Panc1 (cell line): ENCODE measurements at places on chromosomes 3 and 15. TPM values are rescaled to one million over a fixed set of nuclear protein-coding genes. Genes with fewer than 3 reads are reported as not detected.

ADAMTS17 gene
- total RNA-seq, result 1.6 TPM

LXN gene
- total RNA-seq, result 301 TPM

SLC12A1 gene
- not detected for total RNA-seq

ARMC8 gene
- 56.0 TPM for total RNA-seq

CCR1 gene
- total RNA-seq, result not detected

PLSCR5 gene
- not detected for total RNA-seq

GRCh38 chr3:77605308-77605707 is 565.4 kb downstream of the ROBO2 start:
- no peak for DNase-seq
- no peaks in the 10 kb centered on the region for H3K4me1 ChIP-seq
- H3K36me3 ChIP-seq, result no peaks in the 10 kb centered on the region
- no peak overlapping the region for H3K27ac ChIP-seq
- no peaks in the 10 kb centered on the region for H3K27me3 ChIP-seq

DNA sequence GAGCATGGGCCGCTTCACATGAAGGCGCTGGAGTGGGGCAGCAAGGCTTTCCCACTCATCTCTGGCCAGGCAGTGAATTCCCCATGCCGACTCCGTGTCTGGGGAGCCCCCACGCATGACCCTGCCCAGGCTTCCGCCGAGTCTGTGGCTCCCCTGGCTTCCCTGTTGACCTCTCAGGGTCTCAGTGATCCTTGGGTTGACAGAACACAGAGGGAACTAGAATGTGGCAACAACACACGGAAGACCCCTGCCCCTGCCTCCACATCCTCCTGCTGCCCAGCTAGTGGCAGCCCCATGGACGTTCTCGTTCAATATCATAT is 61.3 kb downstream of the ATP2B2 start:
- H3K4me3 ChIP-seq, result no peak overlapping the region
- H3K27me3 ChIP-seq, result no peaks in the 10 kb centered on the region; the same call in 1 of the 2 replicates
- H3K36me3 ChIP-seq, result no peaks in the 10 kb centered on the region
- H3K27ac ChIP-seq, result no peak overlapping the region

GRCh38 chr3:119898478-119899191 is 116.7 kb downstream of the NR1I2 start:
- no peaks in the 10 kb centered on the region for H3K27me3 ChIP-seq
- H3K36me3 ChIP-seq, result no peaks in the 10 kb centered on the region; the same call in 1 of the 2 replicates
- no peak overlapping the region for H3K4me3 ChIP-seq
- no peaks in the 10 kb centered on the region for H3K4me1 ChIP-seq
- no peak overlapping the region for H3K27ac ChIP-seq

GRCh38 chr3:105904678-105905284 is 36.0 kb upstream of the CBLB start:
- no peaks in the 10 kb centered on the region for H3K4me1 ChIP-seq
- no peak overlapping the region for H3K4me3 ChIP-seq
- no peaks in the 10 kb centered on the region for H3K27me3 ChIP-seq
- no peak for DNase-seq

- DNase-seq, result no peak
- H3K27me3 ChIP-seq, result no peaks in the 10 kb centered on the region
- peak overlapping the region; percentile 28; the same call in 1 of the 2 replicates for H3K4me3 ChIP-seq
- H3K4me1 ChIP-seq, result no peaks in the 10 kb centered on the region
- H3K36me3 ChIP-seq, result no peaks in the 10 kb centered on the region; the same call in 1 of the 2 replicates
- no peak overlapping the region for H3K27ac ChIP-seq
Observed at GRCh38 chr3:156825795-156826143, 384 bp upstream of the LEKR1 start.

DNA sequence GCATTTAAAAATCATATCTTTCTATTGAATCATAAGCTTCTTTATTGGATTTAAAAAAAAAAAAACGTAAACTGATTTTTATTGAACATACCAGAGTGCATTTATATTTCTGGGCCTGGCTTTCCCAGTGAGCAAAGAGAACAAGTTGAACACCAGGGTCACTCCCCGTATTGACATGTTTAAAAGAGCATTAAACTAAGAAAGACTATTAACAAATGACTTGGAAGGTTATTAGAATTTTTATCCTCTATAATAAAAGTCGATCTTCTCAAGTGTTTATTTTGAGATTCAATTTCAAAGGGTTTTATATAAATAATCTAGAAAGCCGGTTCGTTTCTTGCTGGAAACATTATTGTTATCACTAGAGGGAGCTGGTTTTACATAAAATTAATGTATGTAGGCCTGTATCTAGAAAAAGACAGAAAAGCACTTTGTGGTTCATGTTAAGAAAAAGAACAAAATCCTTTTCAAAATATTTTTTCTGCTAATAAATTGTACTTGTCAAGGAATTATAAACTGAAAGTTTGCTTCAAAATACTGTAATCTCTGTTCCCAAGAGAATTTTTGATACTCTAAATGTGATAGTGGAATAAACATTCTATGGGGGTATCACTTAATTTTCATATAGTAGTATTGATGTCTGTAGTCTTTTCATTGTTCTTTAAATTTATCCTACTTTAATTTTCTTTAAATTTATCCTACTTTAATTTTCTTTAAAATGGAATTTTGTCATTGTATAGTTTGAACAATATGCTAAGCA is 321.8 kb upstream of the MME start:
- no peak for DNase-seq
- H3K27ac ChIP-seq, result no peak overlapping the region
- H3K4me3 ChIP-seq, result no peak overlapping the region
- H3K36me3 ChIP-seq, result no peaks in the 10 kb centered on the region

- no peaks in the 10 kb centered on the region for H3K4me1 ChIP-seq
- no peaks in the 10 kb centered on the region for H3K27me3 ChIP-seq
- no peaks in the 10 kb centered on the region for H3K36me3 ChIP-seq
- H3K4me3 ChIP-seq, result no peak overlapping the region
Observed at GRCh38 chr15:74171965-74172541, 1.5 kb upstream of the ISLR start.

- no peaks in the 10 kb centered on the region for H3K36me3 ChIP-seq
- no peaks in the 10 kb centered on the region for H3K4me1 ChIP-seq
- DNase-seq, result no peak
- no peak overlapping the region for H3K4me3 ChIP-seq
- H3K27me3 ChIP-seq, result no peaks in the 10 kb centered on the region
Observed at GRCh38 chr3:72306800-72307341, 521.9 kb upstream of the PROK2 start.

GRCh38 chr3:22450786-22451400 is 699.9 kb upstream of the ZNF385D start:
- no peaks in the 10 kb centered on the region for H3K4me1 ChIP-seq
- H3K27me3 ChIP-seq, result no peaks in the 10 kb centered on the region
- no peak for DNase-seq
- no peak overlapping the region for H3K27ac ChIP-seq
- no peaks in the 10 kb centered on the region for H3K36me3 ChIP-seq

GRCh38 chr15:37339856-37340255 is 239.5 kb upstream of the MEIS2 start:
- H3K27me3 ChIP-seq, result no peaks in the 10 kb centered on the region
- H3K4me1 ChIP-seq, result no peaks in the 10 kb centered on the region
- no peak overlapping the region for H3K27ac ChIP-seq

GRCh38 chr3:65479990-65480389 is 558.7 kb downstream of the MAGI1 start:
- H3K27ac ChIP-seq, result no peak overlapping the region
- no peaks in the 10 kb centered on the region for H3K27me3 ChIP-seq
- H3K4me3 ChIP-seq, result no peak overlapping the region
- no peak for DNase-seq

GRCh38 chr3:59082106-59082505 is 32.3 kb upstream of the CFAP20DC start:
- no peak overlapping the region for H3K4me3 ChIP-seq
- H3K36me3 ChIP-seq, result no peaks in the 10 kb centered on the region
- H3K4me1 ChIP-seq, result no peaks in the 10 kb centered on the region
- no peak overlapping the region for H3K27ac ChIP-seq

DNA sequence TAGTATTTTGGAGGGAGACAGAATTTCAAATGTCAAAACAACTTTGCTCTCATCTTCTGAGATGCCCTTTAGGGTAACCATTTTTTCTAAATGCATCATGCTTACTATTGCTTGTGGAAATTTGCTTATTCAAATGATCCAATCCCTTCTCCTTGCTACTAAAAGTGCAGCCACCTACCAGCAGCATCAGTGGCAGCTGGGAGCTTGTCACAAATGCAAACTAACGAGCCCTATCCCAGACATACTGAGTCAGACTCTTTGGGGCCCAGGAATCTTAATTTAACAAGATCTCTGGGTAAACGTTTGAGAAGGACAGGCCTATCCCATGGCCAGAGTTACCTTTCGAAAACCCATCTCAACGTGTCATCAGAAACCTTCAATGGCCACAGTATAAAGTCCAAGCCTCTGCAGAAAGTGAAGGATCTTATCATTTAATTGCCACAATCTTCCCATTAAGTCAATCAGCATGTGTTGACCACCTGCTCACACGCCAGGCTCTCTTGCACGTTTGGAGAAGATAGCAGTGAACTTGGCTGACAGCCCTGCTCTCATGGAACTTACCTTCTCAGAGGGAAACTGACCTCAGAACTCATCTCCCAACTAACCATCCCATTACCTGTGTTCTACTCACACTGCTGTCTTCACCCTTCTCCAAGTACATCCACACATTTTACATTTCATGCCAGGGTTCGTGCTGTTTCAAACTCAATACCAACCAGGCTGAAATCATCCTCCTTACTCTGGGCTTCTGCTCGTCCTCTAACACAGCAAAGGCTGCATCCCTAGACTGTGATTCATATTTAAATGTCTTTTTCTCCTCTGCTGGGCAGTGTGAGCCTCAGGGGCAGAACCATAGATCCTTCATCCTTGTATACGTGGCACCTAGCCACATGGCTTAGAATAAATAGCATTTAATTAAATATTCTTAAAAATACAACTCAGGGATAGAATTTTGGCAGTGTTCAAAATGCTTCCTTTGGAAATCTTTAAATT is 24.8 kb upstream of the VGLL4 start:
- no peaks in the 10 kb centered on the region for H3K27me3 ChIP-seq
- peaks cover 4% of the 10 kb centered on the region; the same call in 1 of the 2 replicates for H3K4me1 ChIP-seq
- H3K4me3 ChIP-seq, result no peak overlapping the region
- no peak for DNase-seq
- H3K27ac ChIP-seq, result no peak overlapping the region
- H3K36me3 ChIP-seq, result no peaks in the 10 kb centered on the region

DNA sequence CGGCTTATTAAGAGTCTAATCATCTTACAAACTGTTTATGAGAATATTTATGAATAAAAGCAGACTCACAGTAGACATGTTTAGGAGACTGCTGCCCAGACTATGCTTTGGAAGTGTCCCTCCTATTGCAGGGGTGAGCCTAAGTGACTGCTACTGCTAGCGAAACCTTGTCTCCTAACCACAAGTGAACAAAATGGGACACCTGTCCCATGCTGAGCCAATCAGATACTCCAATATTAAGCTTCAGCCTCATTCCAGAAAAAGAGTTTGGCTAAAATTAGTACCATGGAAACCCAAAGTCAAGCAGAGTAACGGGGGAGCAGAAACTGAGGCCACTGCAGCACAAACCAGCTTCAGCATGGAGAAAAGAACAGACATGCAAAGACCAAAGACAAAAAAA is 4.6 kb downstream of the DENND6A start:
- no peaks in the 10 kb centered on the region for H3K27me3 ChIP-seq
- no peak overlapping the region for H3K27ac ChIP-seq
- H3K36me3 ChIP-seq, result no peaks in the 10 kb centered on the region

GRCh38 chr15:20356911-20357480 is 184.6 kb downstream of the GOLGA6L6 start:
- no peak overlapping the region for H3K27ac ChIP-seq
- no peaks in the 10 kb centered on the region for H3K4me1 ChIP-seq
- no peak for DNase-seq

- H3K36me3 ChIP-seq, result no peaks in the 10 kb centered on the region
- H3K4me1 ChIP-seq, result peaks cover 9% of the 10 kb centered on the region
- no peak overlapping the region for H3K4me3 ChIP-seq
- no peak for DNase-seq
- no peak overlapping the region for H3K27ac ChIP-seq
Observed at GRCh38 chr3:17730318-17730967, 12.0 kb downstream of the TBC1D5 start.

GRCh38 chr3:52792961-52793695 is 1.5 kb upstream of the ITIH3 start:
- H3K4me1 ChIP-seq, result no peaks in the 10 kb centered on the region
- H3K27me3 ChIP-seq, result no peaks in the 10 kb centered on the region
- DNase-seq, result no peak
- H3K36me3 ChIP-seq, result no peaks in the 10 kb centered on the region
- H3K27ac ChIP-seq, result no peak overlapping the region

DNA sequence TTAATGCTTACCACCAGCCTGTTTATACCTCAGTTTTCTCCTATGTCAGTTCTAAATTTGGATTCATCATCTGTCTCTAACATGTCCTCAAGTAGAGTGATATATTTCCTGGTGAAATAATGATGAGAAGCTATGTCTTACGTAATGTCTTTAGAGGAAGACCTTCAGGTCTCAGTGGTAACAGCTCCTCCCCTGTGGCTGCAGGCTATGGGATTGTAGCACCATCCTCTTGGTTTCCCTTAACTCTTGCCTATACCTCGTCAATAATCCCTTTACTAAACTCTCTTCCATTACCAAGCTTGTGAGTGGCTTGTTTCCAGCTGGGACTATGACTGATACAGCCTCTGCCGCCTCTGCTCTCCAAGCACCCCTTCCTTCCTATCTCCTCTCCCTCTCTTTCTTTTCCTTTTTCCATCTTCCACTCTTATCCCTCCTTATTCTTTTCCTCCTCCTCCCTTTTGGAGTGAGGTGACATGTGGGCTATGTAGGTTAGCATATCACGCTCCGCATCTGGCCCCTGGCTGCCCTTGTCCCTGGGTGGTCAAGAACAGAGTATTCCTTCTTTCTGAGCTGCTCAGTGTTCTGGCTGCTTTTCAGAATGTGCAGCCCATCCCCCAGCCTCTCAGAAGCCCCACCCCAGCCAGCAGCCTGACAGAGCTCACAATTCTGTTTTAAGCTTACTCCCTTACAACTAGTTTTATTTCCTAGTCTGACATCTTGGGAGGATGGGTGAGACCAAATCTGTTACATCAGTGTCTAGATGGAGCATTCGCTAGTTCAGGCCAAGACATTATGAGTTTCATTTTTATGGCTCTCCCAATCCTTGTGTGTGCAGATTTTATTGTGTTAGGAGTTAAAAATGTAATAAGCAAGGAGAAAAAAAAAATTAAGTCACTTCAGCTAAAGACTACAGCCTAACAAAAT is 75.0 kb upstream of the RNU6-1 start:
- peaks cover 35% of the 10 kb centered on the region for H3K4me1 ChIP-seq
- no peaks in the 10 kb centered on the region for H3K36me3 ChIP-seq
- peak overlapping the region; percentile 27 for H3K4me3 ChIP-seq
- DNase-seq, result peak; percentile 17
- H3K27me3 ChIP-seq, result no peaks in the 10 kb centered on the region
- H3K27ac ChIP-seq, result peak overlapping the region; percentile 99

- no peak overlapping the region for H3K27ac ChIP-seq
- H3K4me1 ChIP-seq, result no peaks in the 10 kb centered on the region
- no peaks in the 10 kb centered on the region for H3K36me3 ChIP-seq
- no peak overlapping the region for H3K4me3 ChIP-seq
- DNase-seq, result no peak
Observed at GRCh38 chr3:143465666-143466065, 346.1 kb downstream of the CHST2 start.

GRCh38 chr3:56677286-56677685 is 5.8 kb downstream of the TASOR start:
- peaks cover 5% of the 10 kb centered on the region for H3K36me3 ChIP-seq
- no peaks in the 10 kb centered on the region for H3K27me3 ChIP-seq
- no peaks in the 10 kb centered on the region; the same call in 1 of the 2 replicates for H3K4me1 ChIP-seq
- no peak overlapping the region for H3K4me3 ChIP-seq

GRCh38 chr3:145490088-145491048 is 670.6 kb downstream of the PLOD2 start:
- H3K36me3 ChIP-seq, result no peaks in the 10 kb centered on the region
- H3K4me3 ChIP-seq, result no peak overlapping the region
- H3K4me1 ChIP-seq, result no peaks in the 10 kb centered on the region
- no peak for DNase-seq
